ENCODE measurements at places on chromosomes 4 and X. TPM values are rescaled to one million over a fixed set of nuclear protein-coding genes. Genes with fewer than 3 reads are reported as not detected.

Gene ADAM29
- polyA plus RNA-seq, result not detected

Gene AFM
- polyA plus RNA-seq, result not detected

Gene GAGE1
- polyA plus RNA-seq, result not detected

Gene HPGD
- 17.9 TPM for polyA plus RNA-seq

Gene SEPTIN11
- 31.5 TPM for polyA plus RNA-seq

Gene THAP6
- 4.2 TPM for polyA plus RNA-seq

Gene GAGE2A
- polyA plus RNA-seq, result not detected

Gene NMU
- polyA plus RNA-seq, result not detected

Gene MAGEA10
- not detected for polyA plus RNA-seq

Gene TCP11X2
- polyA plus RNA-seq, result 0.37 TPM
